ENCODE measurements at places on chromosomes 5 and 9.

DNA sequence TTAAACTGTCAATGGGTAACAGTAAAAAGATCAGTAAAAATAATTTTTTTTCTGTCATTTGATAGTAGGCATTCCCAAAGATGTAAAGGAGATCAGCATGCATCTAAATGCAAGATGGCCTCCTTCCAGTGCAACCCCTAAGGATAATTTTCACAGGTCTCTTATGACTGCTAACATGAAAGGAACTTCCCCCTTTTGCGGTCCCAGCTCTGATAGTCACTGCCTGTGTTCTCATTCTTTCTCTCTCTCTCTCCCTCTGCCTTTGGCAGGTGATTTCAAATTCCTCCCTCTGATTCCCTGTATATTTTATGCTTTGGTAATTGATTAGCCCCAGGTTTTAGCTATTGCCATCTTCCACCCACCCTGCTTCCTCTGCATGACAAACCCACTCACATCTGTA, 8.9 kb downstream of the SPINK14 start:
- DNase-seq = no peak

- no peak for DNase-seq
These were observed 681 bp upstream of the CHSY3 start for GRCh38 chr5:129903466-129904101.

- no peak for DNase-seq
These were observed 32.2 kb upstream of the PAX5 start for GRCh38 chr9:37066139-37066725.

DNA sequence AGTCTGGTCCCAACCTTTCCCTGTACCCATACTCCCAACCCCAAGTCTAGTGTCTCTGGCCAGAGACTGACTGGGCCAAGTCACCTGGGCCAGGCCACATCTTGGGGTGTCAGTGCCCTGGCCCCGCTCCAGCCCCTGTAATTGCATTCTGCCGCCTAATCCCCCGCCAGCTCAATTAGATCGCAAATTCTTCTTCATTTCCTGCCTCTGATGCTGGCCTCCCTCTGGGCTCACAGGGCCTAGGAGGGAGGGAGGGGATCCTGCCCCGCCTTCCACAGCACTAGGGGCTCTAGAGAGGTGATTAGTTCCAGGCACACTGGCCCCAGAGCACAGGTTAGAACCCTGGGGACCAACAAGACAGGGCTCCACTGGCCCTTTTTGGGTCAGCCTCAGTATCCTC, 5.5 kb downstream of the CXXC5 start:
- DNase-seq = no peak

- DNase-seq = no peak
These were observed 45.6 kb upstream of the MYO10 start for GRCh38 chr5:16981700-16982099.

GRCh38 chr9:97763874-97764273, 66.7 kb upstream of the XPA start:
- no peak for DNase-seq

DNA sequence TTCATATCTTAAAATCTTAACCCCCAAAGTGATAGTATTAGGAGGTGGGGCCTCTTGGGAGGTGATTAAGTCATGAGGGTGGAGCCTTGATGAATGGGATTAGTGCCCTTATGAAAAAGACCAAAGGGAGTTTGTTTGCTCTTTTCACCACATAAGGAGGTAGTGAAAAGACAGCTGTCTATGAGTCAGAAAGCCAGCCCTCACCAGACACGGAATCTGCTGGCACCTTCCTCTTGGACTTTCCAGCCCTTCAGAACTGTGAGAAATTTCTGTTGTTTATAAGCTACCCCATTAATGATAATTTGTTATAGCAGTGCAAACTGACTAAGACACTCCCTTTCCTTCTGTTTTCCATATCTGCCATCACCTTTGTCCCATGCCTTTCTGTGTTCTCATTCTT, 20.8 kb downstream of the IFNB1 start:
- DNase-seq = no peak

- DNase-seq = peak; percentile 1
These were observed 45.9 kb upstream of the PJA2 start for GRCh38 chr5:109455598-109456096.

- DNase-seq = peak; percentile 6
These were observed 84.4 kb downstream of the ADRB2 start for GRCh38 chr5:148910686-148911361.

- no peak for DNase-seq
These were observed 3.1 kb downstream of the PTCH1 start for GRCh38 chr9:95513711-95514110.

DNA sequence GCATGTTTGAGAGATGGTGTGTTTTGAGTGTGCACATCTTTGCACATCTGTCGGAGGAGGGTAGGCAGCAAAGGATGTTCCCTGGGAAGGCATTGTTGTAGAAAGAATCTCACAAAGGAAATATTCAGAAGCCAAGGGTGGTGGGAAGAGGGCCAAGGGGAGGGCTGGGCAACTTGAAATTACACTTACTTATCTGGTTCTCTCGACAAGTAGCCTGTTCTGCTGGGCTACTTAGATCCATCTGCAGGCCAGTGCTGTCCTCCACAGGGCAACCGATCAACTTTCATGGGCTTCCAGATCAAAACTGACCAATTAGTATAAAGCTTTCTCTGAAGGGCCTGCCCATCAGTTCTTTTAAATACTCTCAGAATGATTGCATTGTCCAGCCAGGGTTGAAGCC, 495.2 kb downstream of the GADD45G start:
- no peak for DNase-seq

GRCh38 chr5:107466233-107466769, 204.4 kb downstream of the EFNA5 start:
- DNase-seq = no peak

DNA sequence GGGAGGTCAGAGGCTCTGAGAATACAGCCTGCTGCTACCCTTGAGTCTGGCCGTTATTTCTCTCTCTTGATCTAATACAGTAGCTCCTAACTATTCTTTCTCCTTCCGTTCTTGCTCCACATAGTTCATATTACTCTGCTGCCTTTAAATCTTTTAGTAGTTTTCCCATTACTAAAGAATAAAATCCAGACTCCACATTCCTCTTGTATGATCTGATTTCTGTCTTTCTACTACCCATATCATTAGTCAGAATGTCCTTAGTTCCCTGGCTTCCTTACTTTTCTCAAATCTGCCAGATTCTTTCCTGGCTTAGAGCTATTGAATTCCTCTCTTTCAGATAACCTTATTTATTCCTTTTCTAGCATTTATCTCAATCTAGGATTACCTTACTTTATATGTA, 40.0 kb downstream of the MARCHF6 start:
- no peak for DNase-seq

- no peak for DNase-seq
These were observed 5.2 kb upstream of the FCN2 start for GRCh38 chr9:134875371-134875770.

DNA sequence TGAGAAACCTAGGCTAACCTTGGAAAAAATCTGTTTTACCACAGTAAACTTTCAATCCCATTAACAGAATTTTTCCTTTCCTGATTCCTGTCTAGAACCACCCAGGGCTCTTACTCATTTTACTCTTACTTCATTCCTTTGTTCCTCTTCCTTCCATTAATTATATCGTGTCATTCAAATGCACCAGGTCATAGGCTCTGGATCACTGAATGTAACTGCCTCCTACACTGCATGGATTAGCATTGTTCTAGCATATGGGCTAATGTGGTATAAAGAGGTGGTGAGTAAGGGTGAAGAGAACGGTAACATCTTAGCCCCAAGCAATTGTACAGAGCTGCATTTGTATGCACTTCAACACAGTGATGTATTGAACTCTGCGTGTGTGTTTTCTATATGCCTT, 49.5 kb upstream of the SPINK5 start:
- DNase-seq = no peak

GRCh38 chr9:36101916-36102741, 34.4 kb upstream of the GLIPR2 start:
- DNase-seq = no peak

GRCh38 chr9:113956901-113957300, 80.8 kb downstream of the ZNF618 start:
- DNase-seq = no peak

DNA sequence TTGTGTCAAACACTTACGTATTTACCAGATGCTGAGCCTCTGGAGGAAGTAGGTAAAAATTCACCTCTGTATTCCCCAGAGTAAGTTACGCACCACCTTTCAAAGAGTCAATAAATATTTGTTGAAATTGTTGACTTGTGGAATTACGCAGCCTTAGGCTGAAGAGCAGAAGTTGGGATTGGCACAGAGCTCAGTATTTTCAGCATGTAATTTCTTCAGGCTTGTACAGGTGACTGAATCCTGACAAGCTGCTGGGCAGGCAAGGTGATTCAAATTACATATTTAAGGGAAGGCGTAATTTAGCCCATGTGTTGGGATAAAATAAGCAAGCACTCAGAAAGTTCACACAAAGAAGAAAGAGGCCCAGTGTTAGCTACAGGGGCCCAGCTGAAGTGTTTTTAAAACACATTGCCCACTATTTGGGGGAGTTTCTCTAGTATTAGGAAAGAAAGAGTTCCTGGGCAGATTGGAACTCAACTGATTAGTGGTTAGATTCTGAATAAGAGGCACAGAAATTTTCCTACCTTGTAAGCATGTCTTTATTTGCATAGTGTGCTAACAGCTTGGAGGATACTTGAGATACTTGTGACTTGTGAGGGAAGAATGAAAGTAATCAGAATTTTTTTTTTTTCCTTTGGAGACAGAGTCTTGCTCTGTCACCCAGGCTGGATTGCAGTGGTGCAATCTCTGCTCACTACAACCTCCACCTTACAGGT, 165.3 kb upstream of the FBXL7 start:
- no peak for DNase-seq

DNA sequence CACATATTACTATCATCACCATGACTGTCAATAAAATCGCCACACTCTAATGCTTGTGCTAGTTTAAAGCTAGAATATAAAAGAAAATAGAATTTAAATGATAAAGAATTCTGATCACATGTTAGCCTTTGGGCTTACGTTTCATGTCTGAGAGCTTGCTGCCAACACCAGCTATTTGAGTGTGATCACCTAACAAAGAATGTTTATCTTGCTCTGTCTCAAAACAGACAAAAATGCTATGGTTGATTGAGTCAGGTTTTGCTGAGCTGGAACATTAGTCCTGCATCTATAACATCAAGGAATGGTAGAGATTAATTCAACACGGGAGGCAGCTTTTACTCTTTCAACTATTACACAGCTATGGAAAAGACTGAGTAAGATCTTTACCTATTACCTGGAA, 50.7 kb downstream of the MSX2 start:
- DNase-seq = no peak

DNA sequence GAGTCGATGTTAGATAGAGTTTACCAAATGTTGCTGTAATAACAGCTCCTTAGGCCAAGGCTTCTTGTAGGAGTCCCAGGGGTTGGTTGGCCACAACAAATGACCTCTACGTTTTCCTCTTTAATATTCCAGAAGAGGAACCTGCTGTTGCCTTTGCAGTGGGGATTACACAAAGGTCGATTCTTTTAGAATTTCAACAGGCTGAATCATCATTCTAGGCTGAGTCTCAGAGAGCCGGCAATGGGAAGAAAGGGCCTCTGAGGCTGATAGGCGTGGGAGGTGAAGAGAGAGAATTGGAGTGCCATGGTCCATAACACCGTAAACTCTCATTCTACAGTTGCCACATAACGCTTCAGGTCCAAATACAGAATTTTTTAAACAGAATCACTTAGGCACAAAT, 405.9 kb upstream of the DAP start:
- DNase-seq = no peak

GRCh38 chr9:71263451-71263850, 142.0 kb upstream of the TRPM3 start:
- no peak for DNase-seq
